ENCODE measurements at places on chromosomes 16 and 17. TPM values are rescaled to one million over a fixed set of nuclear protein-coding genes. Genes with fewer than 3 reads are reported as not detected.

Gene TPSD1
- total RNA-seq: not detected

Gene FKBP10
- total RNA-seq: 52.4 TPM

Gene ASGR1
- total RNA-seq: 0.52 TPM

Gene ELAC2
- 147 TPM for total RNA-seq

Gene GAST
- not detected for total RNA-seq

Gene IRF8
- total RNA-seq: 0.23 TPM

Gene AGRP
- not detected for total RNA-seq

Gene MT1M
- not detected for total RNA-seq

Gene KRT20
- 203 TPM for total RNA-seq

Gene QRICH2
- 0.05 TPM for total RNA-seq

Gene KRT15
- total RNA-seq: 15.9 TPM

Gene DHRS7C
- not detected for total RNA-seq

Gene P2RX5
- total RNA-seq: not detected

Gene DOC2A
- not detected for total RNA-seq

Gene TMEM100
- not detected for total RNA-seq

Gene KCNAB3
- 1.4 TPM for total RNA-seq

Gene CCDC200
- not detected for total RNA-seq

Gene SLFN12L
- total RNA-seq: not detected

Gene TEX19
- 1.1 TPM for total RNA-seq

Gene PAQR4
- total RNA-seq: 106 TPM

Gene FNDC8
- not detected for total RNA-seq

Gene BAIAP3
- total RNA-seq: 8.2 TPM

Gene NXPH3
- total RNA-seq: not detected

Gene EVI2B
- total RNA-seq: not detected

All from HT-29 (cell line).